ENCODE measurements at places on chromosomes 12 and 14. TPM values are rescaled to one million over a fixed set of nuclear protein-coding genes. Genes with fewer than 3 reads are reported as not detected.

LIMA1 gene
- 49.3 TPM for total RNA-seq

CNTN1 gene
- total RNA-seq = 2.0 TPM

ASPG gene
- 0.89 TPM for total RNA-seq

SVOP gene
- not detected for total RNA-seq

SIX4 gene
- total RNA-seq = 11.3 TPM

GPRC5D gene
- total RNA-seq = not detected

NINJ2 gene
- 0.60 TPM for total RNA-seq

GYS2 gene
- total RNA-seq = not detected

CLEC4E gene
- total RNA-seq = 59.4 TPM

NELL2 gene
- 0.20 TPM for total RNA-seq

LRP6 gene
- 79.1 TPM for total RNA-seq

FAM186B gene
- 0.35 TPM for total RNA-seq

PRPF39 gene
- 40.1 TPM for total RNA-seq

CBLN3 gene
- total RNA-seq = 0.52 TPM

REM2 gene
- under 0.01 TPM for total RNA-seq

PRIMA1 gene
- total RNA-seq = not detected

OR6C3 gene
- not detected for total RNA-seq

ADCY4 gene
- total RNA-seq = 0.40 TPM

SLC35F4 gene
- total RNA-seq = 0.17 TPM

BATF gene
- not detected for total RNA-seq

SOX5 gene
- total RNA-seq = 1.0 TPM

FOXA1 gene
- total RNA-seq = 0.40 TPM

TIGAR gene
- 21.4 TPM for total RNA-seq

P2RX7 gene
- 0.52 TPM for total RNA-seq

POTEG gene
- not detected for total RNA-seq

RD3L gene
- total RNA-seq = not detected

PCED1B gene
- 3.5 TPM for total RNA-seq

FERMT2 gene
- 126 TPM for total RNA-seq

SYNDIG1L gene
- not detected for total RNA-seq

LRIG3 gene
- total RNA-seq = 57.4 TPM

TAS2R10 gene
- total RNA-seq = not detected

TOMM20L gene
- total RNA-seq = not detected

ANKRD9 gene
- total RNA-seq = 26.9 TPM

NKX2-1 gene
- not detected for total RNA-seq

All from renal cortical epithelial cell (primary cell).